ENCODE measurements at places on chromosomes 4 and X.

DNA sequence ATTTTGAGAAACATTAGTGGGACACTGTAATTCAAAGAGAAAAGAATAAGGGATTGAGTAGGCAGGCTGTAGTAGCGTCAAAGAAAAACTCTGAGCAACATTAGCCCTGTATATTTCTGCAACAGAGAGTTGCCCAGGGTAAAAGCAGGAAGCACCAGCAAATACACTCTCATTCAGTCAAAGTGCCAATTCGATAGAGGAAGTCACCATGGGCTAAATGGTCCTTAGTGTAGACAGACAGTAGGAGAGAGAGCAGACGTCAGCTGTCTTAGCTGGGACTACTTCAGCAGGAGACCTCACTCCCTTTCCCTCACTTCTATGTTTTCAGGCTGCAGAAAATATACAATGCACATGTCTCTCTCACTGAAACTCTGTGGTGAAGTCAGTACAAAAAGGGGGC is 2073.8 kb upstream of the TENM3 start:
- no peak for DNase-seq

GRCh38 chrX:9654929-9655328 is 110.7 kb downstream of the GPR143 start:
- no peak for DNase-seq

GRCh38 chr4:106762666-106763443 is 273.3 kb downstream of the DKK2 start:
- peak; percentile 31 for DNase-seq

- no peak for DNase-seq
Observed at GRCh38 chr4:25950461-25951389, 36.7 kb downstream of the SMIM20 start.

DNA sequence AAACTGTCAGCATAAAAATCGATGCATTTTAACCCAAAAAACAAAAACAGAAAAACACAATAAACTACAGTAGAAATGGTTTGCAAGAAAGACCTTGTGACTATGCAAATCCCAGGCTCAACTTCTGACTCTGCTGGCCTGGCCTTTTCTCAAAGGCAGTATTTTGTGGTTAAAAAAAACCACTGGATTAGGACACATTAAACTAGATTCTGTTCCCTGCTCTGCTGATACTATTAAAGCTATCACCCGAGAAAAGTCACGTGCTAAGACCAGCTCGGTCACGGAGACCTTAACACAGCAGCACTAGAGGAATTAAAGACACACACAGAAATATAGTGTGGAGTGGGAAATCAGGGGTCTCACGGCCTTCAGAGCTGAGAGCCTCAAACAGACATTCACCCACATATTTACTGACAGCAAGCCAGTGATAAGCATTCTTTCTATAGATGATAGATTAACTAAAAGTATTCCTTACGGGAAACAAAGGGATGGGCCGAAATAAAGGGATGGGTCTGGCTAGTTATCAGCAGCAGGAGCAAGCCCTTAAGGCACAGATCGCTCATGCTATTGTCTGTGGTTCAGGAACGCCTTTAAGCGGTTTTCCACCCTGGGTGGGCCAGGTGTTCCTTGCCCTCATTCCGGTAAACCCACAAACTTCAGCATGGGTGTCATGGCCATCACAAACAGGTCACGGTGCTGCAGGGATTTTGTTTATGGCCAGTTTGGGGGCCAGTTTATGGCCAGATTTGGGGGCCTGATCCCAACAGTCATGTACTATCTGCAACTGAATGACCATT is 16.1 kb downstream of the CBR4 start:
- no peak for DNase-seq

DNA sequence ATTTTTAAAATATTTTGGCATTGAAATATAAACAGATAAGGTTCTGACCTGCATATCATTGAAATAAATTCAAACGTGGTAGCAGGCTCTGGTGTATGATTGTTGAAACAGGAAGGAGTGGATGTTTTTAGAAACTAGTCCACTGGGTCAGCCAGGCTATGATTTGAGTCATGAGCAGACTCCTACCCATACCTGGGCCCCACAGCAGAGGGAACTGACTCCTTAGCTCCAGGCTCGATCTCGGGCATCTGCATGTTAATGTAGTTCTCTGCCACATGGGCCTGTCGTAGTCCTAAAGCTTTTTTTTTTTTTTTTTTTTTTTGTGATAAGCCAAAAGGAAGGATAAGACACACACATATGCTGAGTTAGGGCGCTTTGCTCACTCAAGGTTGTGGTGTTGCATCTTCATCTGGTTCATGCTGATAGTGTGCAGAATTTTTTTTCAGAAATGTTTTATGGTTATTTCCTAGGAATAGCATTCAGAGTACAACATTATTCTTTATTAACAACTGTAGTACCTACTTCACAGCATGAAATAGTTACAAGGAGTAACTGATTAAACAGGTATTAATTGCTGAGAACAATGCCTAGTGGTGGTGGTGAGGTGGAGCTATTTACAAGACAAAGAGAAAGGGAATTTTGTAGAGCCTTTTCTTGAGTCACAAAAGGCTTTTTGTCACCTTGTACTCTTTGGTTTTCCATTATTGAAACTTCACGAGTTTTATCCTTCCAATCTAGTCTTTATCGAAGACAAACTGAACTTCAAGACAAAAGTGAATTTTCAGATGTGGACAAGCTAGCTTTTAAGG is 27.3 kb downstream of the OFD1 start:
- no peak for DNase-seq

DNA sequence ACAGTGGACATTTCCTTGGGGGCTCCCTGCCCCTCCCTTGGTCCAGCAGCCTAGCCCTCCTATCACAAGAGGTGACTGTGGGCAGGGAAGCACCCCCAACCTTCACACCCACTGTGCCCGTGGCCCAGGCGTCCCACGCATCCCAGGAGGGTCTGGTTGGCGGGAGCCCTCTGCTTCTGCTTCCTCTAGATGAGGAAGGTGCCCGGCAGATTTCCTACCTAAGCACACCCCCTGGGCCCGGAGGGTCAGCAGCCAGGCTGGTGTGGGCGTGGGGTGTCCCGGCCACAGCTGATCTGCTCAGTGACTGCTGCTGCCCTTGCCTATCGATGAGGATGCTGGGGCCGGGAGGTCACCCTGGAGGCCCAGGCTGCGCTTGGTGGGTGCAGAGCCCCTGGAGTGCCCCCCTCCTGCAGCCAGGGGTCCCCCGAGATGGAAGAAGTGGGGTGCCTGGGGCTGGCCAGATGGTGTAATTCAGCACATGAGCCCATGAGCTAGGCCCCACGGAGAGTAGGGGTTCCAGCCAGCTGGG is 12.2 kb downstream of the SH3BP2 start:
- DNase-seq, result no peak

DNA sequence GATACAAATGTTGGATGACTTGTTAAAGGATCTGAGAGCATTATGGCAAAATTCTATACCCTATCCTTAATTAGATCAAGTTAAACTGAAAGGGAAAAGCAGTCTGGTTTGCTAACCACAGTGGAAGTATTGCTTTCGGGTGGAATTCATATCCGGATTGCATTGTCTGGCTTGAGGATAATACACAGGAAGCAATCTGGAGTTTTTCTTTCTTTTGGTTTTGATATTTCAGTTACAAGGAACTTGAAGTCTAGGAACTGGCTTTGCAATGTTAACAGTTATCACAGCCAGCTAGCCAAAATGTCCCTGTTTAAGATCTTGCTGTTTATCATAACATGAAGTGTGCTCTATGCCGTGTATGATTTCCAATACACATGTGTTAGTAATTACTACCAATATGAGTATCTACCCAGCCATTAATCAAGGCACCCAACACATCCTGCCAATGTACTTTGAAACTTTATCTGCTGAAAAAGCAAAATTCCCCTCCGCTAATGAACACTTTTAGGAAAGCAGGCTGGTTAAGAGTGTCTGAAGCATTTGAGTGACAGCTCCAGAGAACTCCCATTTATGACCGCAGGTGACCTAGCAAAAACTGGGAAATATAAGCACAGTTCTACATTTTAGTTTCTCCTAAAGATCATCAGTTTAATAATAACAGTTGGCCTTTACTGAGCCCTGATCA is 146.4 kb downstream of the PALLD start:
- no peak for DNase-seq

DNA sequence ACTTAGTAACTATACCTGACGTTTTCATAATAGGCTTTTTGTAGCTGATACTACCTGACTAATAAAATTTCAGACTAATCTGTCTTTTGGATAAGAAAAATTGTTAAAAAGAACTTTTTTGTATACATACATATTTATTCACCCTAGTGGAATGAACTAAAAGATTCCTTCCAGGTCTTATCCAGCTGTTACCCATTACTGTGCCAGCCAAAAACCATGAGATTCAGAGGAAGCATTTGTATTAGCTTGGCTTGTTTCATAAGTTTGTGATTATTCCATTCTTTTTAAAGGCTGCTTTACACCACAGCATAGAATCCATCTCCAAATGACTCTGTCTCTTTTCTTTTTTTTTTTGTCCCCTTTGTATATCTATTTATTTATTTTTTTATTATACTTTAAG is 149.4 kb downstream of the FAT4 start:
- no peak for DNase-seq

- DNase-seq, result no peak
Observed at GRCh38 chrX:43939187-43939926, 33.8 kb downstream of the NDP start.

GRCh38 chrX:17032351-17032750 is 85.9 kb downstream of the REPS2 start:
- peak; percentile 15 for DNase-seq

- DNase-seq, result no peak
Observed at GRCh38 chrX:132181364-132181763, 37.9 kb downstream of the RAP2C start.

GRCh38 chr4:103996064-103996463 is 276.3 kb upstream of the TACR3 start:
- peak; percentile 40 for DNase-seq

- DNase-seq, result no peak
Observed at GRCh38 chrX:128929271-128930057, 593.8 kb downstream of the SMARCA1 start.

DNA sequence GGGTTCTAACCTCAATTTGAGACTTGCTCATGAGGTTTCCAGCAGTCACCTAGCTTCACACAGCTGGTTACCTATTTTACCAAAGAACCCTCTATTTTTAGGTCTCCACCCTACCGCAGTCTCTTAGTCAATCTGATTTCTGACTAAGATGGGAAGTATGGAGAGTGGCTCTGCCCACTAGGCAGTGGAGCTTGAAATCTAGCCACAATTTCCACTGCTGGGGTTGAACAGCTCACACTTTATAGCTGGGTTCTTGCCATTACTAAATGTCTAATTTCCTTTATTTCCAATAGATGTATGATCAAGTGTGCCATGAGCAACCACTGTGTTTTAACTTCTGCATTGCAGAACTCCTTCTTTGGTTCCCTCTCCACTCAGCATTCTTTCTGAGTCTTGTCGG is 43.1 kb downstream of the GASK1B start:
- DNase-seq, result no peak

DNA sequence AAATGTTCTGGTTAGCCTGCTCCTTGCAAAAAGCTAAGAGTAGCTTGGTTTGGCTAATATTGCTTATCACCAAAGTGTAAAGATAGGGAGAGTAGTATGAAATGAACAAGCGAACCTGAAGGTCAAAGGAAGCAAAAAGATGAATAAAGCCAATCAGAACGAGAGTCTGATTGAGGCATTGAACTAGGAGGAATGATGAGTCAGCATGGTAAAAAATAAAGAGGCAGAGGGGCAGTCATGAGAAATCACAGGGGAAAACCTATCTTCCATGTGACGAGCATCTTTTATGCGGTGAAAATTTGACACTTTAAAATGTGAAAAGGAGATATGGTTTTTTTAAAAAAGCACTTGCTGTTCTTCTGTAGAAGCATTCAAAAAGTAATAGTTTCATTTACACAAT is 533.7 kb downstream of the SPOCK3 start:
- no peak for DNase-seq

GRCh38 chr4:178632415-178632814 is 1190.2 kb upstream of the AGA start:
- DNase-seq, result no peak

- DNase-seq, result no peak
Observed at GRCh38 chrX:67749536-67749935, 205.7 kb downstream of the AR start.

- DNase-seq, result no peak
Observed at GRCh38 chr4:188714907-188715306, 575.7 kb downstream of the TRIML1 start.

DNA sequence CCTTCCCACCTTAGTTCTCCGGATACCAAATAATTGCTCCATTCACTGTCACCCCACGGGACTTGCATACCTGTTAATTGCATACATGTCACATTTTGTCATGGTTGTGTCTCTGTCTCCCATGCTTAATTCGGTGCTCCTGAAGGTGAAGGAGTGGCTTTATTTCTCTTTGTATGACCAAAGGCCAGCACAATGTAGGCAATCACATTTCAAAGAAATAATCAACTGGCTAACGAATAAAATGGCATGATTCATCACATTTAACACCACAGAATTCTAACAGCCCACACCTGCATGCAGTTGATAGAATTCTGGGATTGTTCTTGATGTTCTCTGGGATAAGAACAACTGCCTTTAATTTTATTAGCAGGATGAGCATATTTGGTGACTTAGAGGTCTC is 59.3 kb downstream of the ATXN3L start:
- DNase-seq, result no peak

DNA sequence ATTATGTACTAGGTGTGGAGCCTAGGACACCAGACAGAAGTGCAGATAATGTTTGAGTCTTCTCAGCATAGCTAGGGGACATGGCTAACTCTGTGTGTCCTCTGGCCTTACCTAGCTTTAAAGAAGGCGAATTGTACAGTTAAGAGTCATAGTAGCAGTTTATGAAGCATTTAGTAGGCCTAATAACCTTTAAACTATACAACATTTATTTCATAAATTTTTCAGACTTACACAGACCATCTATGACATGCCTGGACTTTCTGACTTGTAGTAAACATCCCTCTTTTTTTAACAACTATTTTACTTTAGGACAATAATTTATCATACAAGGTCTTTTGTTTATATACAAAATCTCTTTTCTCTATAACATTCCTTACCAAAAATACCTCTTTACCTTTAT is 37.4 kb downstream of the ETNPPL start:
- DNase-seq, result no peak

DNA sequence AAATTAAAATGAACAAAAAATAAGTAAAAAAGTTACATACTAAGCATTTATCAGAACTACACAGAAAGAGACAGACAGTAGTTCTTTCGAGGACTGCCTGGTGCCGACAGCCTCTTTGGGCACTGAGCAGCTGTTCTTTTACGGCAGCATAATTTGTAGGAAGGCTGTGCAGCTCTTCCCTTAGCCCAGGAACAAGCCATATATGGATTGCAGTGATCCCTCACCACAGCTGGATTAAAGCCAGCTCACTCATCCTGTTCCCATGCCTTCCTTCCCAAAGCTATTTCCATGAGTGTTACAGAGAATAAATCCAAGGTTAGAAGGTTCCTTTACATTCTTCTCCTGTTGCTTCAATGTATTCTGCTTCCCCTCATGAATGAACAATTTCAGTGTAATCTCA is 71.7 kb downstream of the DDX60L start:
- peak; percentile 52 for DNase-seq
